GM04504 (cell line): ENCODE measurements at places on chromosomes 11 and 22.

DNA sequence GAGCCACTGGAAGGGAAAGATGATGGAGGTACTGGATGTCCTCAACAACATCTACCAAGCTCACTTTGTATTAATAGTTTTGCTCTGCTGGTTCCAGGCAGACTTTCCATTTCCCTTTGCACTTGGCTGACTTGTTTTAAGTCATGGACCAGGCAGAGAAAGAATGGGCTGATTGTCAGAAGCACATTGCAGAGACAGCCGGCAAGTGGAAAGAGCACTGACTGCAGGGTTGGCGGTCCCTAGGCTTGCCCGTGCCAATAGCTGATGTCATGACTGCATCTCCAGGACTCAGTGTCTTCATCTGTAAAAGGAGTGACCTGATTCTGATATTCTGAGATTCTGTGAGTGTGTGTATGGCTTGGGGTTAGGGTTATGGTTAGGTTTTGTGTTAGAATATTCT is 20.9 kb upstream of the NNMT start:
- no peak for DNase-seq

DNA sequence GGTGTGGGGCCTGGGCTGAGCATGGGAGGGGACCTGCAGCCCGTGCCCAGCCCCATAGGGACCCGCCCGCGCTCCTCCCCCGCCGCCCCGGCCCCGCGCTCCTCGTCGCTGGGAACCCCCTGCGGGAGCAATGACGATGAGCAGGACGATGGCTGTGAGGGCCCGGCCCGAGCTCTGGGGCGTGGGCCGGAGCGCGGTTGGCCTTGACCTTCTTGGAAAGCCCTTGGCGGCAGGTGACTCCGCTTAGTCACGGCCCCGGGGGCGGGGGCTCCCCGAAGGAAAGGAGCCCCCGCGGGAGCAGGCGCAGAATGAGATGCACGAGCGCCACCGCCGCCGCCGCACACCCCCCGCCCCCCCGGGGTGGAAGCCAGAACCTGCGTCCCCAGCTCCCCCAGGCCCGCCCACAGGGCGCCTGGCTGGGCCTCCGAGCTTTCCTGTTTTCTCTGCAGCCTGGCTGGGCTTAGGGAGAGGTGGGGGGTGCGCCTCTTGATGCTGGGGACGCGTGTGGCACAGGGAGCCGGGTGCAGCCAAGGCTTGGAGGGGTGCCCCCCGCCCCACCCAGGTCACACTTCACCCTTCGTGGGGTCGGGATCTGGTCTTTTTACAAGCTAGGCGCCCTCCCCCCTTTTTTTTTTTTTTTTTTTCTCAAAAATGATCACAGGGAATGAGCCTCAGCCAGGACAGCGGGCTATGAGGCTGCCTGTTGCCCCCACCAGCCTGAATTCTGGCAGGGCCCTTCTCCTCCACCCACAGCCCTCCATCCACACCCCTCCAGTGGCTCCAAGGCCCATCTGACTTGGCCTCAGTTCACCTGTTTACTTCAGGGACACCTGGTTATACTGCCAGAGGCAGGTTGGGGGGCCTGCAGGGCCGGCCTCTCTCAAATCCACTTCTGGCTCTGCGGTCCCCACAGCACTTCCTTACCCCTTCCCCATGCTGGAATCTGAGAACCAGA is 17.9 kb downstream of the CRELD2 start:
- DNase-seq = peak; percentile 44

- DNase-seq = no peak
These were observed 346.8 kb upstream of the NARS2 start for GRCh38 chr11:78921509-78921908.

GRCh38 chr11:83115551-83115950 is 41.4 kb upstream of the PCF11 start:
- no peak for DNase-seq

DNA sequence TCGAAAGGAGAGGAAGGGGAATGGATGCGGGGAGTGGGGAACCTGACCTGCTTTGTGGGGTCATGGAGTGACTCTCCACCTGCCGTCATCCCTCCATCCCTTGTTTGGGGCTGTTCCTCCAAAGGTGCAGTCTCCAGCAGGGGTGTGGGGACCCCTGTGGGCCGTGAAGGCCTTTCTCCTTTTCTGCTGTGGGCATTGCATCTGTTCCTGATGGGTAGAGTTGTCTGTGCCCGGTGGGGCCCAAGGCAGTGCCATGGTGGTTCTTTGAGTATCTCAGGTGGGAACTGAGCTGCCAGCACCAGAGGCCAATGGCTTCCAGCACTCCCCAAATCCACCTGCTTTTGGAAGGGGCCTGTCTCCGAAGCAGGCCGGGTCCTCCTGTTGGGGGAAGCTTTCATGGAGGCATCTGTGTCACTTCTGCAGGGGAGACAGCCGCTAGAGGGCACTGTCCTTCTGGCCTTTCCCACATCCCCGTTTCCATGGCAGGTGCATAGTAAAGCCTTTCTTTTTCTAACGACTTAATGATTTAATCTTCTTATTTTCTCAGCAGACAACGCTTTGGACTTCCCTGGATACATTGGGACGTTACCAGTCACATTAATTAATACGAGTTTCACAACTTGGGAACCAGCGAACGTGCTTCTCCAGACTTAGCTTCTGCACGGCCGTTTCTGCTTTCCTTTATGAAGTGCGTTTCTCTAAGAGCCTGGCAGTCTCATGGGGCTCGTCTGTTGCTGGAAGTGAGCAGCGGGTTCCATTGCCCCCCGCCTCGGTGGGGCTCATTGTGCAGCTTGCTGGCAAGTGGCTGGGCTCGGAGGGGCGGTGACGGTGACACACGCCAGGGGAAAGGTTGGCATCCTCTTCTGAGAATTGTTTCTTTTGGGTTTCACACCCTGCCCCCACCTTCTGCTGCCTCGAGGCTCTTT is 57.1 kb downstream of the PARVB start:
- DNase-seq = peak; percentile 42

GRCh38 chr22:37358917-37359316 is 68.4 kb downstream of the ELFN2 start:
- no peak for DNase-seq

DNA sequence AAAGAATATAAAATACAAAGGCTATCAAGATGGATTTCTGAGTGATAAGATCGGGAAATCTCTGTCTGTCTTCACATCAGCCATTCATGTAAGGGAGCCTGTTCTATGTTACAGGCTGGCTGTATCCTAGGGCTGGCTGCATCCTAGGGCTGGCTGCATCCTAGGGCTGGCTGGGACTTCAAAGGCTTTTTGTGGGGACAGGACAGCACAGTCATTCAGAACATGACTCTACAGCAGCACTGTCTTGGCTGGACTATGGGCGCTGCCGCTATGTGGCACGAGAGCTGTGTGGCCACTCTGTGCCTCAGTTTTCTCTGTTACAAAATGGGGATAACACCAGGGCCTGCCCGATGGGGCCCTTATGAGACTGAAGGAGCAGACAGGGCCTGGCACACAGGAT is 10.2 kb downstream of the ADAMTS8 start:
- DNase-seq = no peak

DNA sequence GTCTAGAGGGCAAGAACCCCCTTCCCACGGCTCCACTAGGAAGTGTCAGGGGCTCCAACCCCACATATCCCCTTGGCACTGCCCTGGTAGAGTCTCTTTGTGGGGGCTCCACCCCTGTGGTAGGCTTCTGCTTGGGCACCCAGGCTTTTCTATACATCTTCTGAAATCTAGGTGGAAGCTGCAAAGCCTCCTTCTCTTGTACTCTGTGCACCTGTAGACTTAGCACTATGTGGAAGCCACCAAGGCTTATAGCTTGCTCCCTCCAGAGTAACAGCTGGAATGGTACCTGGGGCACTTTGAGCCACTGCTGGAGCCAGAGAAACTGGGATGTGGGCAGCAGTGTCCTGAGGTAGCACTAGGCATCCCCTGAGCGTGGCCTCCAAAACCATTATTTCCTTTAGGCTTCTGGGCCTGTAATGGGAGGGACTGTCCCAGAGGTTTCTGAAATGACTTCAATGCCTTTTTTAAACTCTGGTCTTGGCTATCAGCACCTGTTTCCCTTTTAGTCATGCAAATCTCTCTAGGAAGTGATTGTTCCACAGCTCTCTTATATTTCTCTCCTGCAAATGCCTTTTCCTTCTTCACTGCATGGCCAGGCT is 68.4 kb downstream of the TRAF6 start:
- no peak for DNase-seq

DNA sequence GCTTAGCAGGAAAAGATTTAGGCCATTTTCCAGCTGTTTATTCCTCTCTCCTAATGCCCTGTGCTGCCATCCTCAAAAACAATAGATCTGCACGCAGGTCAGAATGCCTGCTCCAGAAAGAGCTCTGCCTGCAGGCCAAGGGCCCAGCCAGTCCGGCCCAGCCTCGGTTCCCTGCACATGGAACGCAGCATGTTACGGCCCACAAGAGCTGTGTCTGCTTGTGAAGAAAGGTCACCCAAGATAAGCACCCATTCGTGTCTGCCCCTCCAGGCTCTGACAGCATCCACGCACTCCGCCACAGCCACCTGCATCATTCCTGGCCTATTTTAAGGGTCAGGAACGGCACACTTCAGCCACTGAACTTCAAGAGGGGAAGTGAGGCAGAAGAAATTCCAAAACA is 152.2 kb downstream of the SPATA19 start:
- no peak for DNase-seq

- DNase-seq = no peak
These were observed 1418.2 kb downstream of the TBC1D22A start for GRCh38 chr22:48180631-48181030.

GRCh38 chr11:39732001-39732400 is 1727.5 kb downstream of the LRRC4C start:
- DNase-seq = no peak
